ENCODE measurements at places on chromosomes 2 and 18. TPM values are rescaled to one million over a fixed set of nuclear protein-coding genes. Genes with fewer than 3 reads are reported as not detected.

Gene RAD51AP2
- total RNA-seq, result 0.25 TPM

Gene VWC2L
- not detected for total RNA-seq

Gene FIGN
- total RNA-seq, result 3.2 TPM

Gene RAX
- total RNA-seq, result not detected

Gene ZSWIM2
- total RNA-seq, result not detected

Gene NEDD4L
- total RNA-seq, result 42.2 TPM

Gene TMX3
- total RNA-seq, result 32.7 TPM

Gene IGFBP5
- 1,041 TPM for total RNA-seq

Gene UBXN2A
- total RNA-seq, result 12.5 TPM

Gene RAMP1
- total RNA-seq, result 120 TPM

Gene RGPD4
- not detected for total RNA-seq

Gene C2orf72
- total RNA-seq, result 0.25 TPM

Gene SCYGR4
- not detected for total RNA-seq

Gene ANKRD30B
- total RNA-seq, result not detected

Gene IL1F10
- total RNA-seq, result not detected

Gene ALMS1
- total RNA-seq, result 25.0 TPM

Gene ACOXL
- not detected for total RNA-seq

Gene PID1
- 83.2 TPM for total RNA-seq

Gene ST8SIA3
- total RNA-seq, result 0.25 TPM

Gene SP100
- 64.8 TPM for total RNA-seq

Gene HJURP
- 2.2 TPM for total RNA-seq

Gene DNAJC5G
- 1.5 TPM for total RNA-seq

Gene PAX8
- 1.7 TPM for total RNA-seq

Gene TCF23
- 7.4 TPM for total RNA-seq

Gene GREB1L
- 0.98 TPM for total RNA-seq

Gene POTEI
- not detected for total RNA-seq

Gene FOXI3
- not detected for total RNA-seq

Gene CCDC74B
- total RNA-seq, result 10.3 TPM

Gene DLX1
- total RNA-seq, result not detected

Gene CHRNG
- total RNA-seq, result not detected

Gene PECR
- total RNA-seq, result 13.0 TPM

Gene FNDC4
- 18.2 TPM for total RNA-seq

Gene LOXHD1
- not detected for total RNA-seq

Gene ANKRD30BL
- 1.2 TPM for total RNA-seq

Gene REG3G
- total RNA-seq, result not detected

Gene ALPI
- total RNA-seq, result not detected

Gene CDH20
- total RNA-seq, result not detected

Gene MROH2A
- not detected for total RNA-seq

Gene TRIM43
- total RNA-seq, result not detected

Gene IL18RAP
- 5.9 TPM for total RNA-seq

Gene CABYR
- total RNA-seq, result 0.74 TPM

Gene ARHGAP28
- 7.6 TPM for total RNA-seq

Gene ACMSD
- total RNA-seq, result not detected

Gene DYSF
- total RNA-seq, result 10.1 TPM

Gene NEURL3
- 2.5 TPM for total RNA-seq

Gene PHLPP1
- total RNA-seq, result 20.6 TPM

Gene LRP2
- not detected for total RNA-seq

Gene CD302
- total RNA-seq, result 56.5 TPM

Gene NPAS2
- 37.6 TPM for total RNA-seq

Gene RAPGEF4
- 18.4 TPM for total RNA-seq

Gene NEUROD1
- not detected for total RNA-seq

Gene PER2
- 21.1 TPM for total RNA-seq

Gene KIF1A
- total RNA-seq, result 6.1 TPM

Gene RSAD2
- total RNA-seq, result 0.25 TPM
